ENCODE measurements at places on chromosomes 4 and X.

GRCh38 chrX:40201329-40201885, 103.6 kb upstream of the BCOR start:
- DNase-seq, result peak; percentile 17

- DNase-seq, result no peak
Observed at GRCh38 chrX:151975736-151976275, 1.3 kb upstream of the GABRE start.

DNA sequence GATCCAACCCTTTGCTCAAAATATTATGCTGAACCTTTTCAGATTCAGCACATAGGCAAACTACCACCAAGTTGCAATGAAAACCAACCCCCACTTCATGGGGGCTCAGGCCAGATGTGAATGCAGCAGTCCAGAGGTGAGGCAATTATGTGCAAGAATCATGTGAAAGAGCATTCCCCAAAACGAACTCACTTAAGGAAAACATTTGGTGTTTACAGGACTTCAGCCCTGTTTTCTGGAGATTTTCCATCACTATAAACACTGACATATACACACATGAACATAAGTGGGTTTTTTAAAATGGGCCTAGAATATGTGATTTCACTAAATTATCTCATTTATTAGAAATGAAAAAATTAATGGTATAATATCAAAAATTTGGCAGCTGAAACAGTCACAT, 31.5 kb downstream of the BMP3 start:
- no peak for DNase-seq

DNA sequence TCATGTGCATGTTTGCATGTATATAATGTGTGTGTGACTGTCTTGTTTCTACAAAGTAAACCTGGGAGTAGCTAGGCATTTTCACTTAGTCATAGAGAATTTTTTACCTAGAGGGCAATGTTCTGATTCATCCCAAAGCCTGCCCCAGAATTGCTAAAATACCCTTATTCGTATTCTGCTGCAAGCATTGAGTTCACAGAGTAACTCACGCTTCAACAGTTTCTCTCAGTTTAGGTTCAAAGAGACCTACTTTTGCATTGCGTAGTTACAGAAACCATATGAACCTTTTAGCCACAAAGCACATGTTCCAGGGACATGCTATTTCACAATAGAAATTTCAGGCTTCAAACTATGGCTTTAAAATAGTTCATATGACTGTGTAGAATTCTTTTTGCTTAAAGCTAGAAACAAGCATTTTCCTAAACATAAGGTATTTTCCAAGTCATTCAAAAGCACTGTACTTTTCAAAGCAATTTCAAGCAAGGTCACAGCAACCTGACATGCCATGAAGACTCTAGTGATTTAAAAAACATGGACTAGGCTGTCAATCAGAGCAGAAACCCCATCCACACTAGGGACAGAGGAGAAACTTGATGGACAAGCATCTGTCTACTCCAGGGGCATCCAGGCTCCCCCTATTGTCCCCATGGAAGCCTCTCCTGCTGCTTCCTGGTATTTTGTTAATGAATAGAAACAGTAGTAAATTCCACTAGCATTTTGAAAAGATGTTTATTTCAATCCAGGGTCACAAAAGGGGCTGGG, 81.5 kb upstream of the MAPK10 start:
- no peak for DNase-seq

- no peak for DNase-seq
Observed at GRCh38 chr4:90542216-90542615, 415.0 kb downstream of the CCSER1 start.

Data from hematopoietic multipotent progenitor cell treated with erythropoietin and hydrocortisone succinate and interleukin-3 and kit ligand, for 6 days (in vitro differentiated cells).